ENCODE measurements at places on chromosomes 13 and 19.

DNA sequence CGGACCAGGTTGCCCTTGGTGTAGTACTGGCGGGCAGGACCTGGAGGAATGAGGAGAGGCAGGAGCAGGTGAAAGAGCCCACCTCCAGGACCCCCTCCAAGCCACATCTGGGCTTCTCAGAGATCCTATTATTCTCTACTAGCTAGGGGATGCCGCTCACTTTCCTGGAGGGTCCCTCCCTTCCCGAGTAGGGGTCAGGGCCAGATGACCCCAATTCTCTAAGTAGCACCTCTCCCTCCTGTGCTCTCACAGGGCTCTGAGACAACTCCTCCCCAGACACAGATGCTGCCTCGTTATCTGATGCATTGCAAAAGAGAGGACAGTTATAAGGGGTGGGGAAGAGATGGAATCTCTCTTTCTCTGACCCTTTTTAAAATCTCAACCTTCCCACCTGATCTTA lies 22.9 kb downstream of the GP6 start:
- H3K4me3 ChIP-seq, result no peak overlapping the region
- H3K36me3 ChIP-seq, result no peaks in the 10 kb centered on the region
- H3K27ac ChIP-seq, result no peak overlapping the region
- no peak for DNase-seq
- peaks cover 12% of the 10 kb centered on the region for H3K4me1 ChIP-seq

- H3K36me3 ChIP-seq, result peaks cover 86% of the 10 kb centered on the region
- H3K4me3 ChIP-seq, result no peak overlapping the region
- no peaks in the 10 kb centered on the region for H3K27me3 ChIP-seq
- DNase-seq, result no peak
- H3K27ac ChIP-seq, result no peak overlapping the region
- H3K4me1 ChIP-seq, result peaks cover 28% of the 10 kb centered on the region
Measured at GRCh38 chr19:10639836-10640235, 14.3 kb upstream of the ILF3 start.

DNA sequence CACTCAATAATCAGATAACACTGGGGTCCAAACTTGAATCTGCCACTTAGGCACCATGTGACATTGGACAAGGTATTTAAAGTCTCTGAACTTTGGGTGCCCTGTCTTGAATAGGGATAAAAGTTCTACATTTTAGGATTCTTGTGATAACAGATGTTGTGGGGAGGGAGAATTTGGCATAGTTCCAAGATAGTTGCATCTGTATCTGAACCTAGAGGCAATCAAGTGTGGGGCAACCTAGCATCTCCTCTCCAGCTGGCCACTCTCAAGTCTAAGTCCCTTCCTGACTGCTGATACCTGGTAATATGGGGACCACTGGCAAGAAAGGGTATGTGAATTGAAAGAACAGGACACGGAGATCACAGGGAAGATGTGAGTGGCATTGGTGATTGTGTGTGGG lies 256.1 kb downstream of the FOXO1 start:
- no peak overlapping the region for H3K27ac ChIP-seq
- no peaks in the 10 kb centered on the region for H3K4me1 ChIP-seq
- no peak overlapping the region for H3K4me3 ChIP-seq
- DNase-seq, result no peak

DNA sequence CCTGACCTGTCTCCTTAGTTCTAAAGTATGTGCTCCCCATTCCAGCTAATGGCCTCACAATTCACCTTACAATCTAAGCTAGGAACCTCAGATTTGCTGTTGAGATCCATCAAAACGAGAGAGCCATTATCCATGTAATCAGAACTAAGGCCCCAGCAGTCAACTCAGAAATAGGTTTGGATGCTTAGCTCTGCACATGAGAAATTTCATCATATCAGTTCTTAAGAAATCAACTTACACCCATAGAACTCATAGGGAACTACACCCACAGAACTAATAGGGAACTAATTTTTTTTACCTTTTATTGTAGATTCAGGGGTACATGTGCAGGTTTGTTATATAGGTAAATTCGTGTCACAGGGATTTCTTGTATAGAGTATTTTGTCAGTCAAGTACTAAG lies 28.7 kb downstream of the CYSLTR2 start:
- no peak for DNase-seq
- H3K36me3 ChIP-seq, result no peaks in the 10 kb centered on the region
- no peaks in the 10 kb centered on the region for H3K27me3 ChIP-seq
- H3K27ac ChIP-seq, result no peak overlapping the region
- H3K4me3 ChIP-seq, result no peak overlapping the region
- H3K4me1 ChIP-seq, result peaks cover 2% of the 10 kb centered on the region

DNA sequence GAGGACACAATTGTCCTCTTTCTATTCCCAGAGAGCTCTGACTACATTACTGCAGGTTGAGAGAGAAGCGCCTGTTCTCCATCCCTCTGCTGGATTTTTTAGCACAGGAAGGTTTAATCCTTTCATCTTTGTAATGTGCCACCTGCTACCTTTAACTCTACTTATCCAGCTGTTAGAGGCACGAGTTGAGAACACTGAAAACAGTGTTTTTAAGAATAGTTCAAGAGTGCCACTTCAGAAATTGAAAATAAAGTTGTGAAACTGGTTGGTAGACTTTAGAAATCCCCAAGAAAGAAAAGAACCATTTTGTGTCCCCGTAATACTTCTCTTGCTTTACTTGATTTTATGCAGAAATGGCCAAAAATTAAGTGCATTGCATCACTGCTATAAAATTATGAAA lies 20.6 kb downstream of the FREM2 start:
- H3K36me3 ChIP-seq, result no peaks in the 10 kb centered on the region
- no peak overlapping the region for H3K27ac ChIP-seq
- no peaks in the 10 kb centered on the region for H3K4me1 ChIP-seq
- DNase-seq, result no peak
- H3K27me3 ChIP-seq, result no peaks in the 10 kb centered on the region

GRCh38 chr19:39795001-39795400 lies 16.3 kb downstream of the LEUTX start:
- no peaks in the 10 kb centered on the region for H3K36me3 ChIP-seq
- DNase-seq, result no peak
- no peak overlapping the region for H3K4me3 ChIP-seq
- no peak overlapping the region for H3K27ac ChIP-seq
- H3K4me1 ChIP-seq, result peaks cover 7% of the 10 kb centered on the region

Measured in CD4-positive, alpha-beta T cell (primary cell).